ENCODE measurements at places on chromosomes 6 and 20.

DNA sequence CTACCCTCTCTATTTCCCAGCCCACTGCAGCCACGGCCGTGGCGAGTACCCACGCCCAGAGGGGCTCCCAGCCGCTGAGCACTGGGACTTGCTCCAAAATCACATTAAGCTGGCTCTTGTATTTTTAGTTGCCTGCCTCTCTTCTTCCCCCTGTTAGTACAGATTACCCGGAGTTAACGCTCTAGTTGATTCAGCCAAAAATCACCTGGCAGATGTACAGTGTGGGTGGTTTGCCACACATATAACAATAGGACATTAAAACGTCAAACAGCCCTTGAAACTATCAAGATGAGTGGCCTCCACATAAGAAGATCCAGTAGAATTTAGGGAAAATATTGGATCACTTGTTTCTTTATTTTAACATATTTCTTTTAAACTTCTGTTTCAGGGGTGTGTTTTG lies 268.8 kb upstream of the PRDM1 start:
- DNase-seq = no peak

DNA sequence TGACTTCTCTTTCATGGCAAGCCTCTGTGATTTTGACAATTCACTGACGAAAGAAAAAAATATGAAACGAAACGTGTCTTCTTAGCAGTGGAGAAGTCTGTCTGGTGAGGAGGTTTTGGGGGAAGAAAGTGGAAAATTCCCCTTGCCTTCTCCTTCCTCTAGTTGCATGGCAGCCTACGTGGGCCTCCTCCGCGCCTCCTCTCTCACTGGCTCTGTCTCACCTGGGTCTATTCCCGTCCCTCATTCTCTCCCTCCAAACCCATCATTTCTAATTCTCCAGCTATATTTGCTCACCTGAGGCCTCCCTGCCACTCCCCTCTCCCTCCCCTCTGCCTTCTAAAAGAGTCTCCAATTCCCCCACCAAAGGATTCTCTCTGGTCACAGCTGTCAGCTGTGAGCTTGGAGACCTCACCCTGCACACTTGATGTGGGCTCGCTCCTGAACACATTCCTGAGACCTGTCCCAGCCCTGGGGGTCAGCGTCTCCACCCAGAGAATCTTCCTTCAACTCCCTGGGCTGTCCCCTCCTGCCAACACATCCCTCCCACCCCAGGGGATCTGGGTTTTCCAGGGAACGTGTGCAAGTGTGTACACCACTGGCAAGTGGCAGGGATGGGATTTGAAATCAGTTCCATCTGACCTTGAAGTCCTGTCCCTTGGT lies 159.6 kb upstream of the PMEPA1 start:
- DNase-seq = no peak

DNA sequence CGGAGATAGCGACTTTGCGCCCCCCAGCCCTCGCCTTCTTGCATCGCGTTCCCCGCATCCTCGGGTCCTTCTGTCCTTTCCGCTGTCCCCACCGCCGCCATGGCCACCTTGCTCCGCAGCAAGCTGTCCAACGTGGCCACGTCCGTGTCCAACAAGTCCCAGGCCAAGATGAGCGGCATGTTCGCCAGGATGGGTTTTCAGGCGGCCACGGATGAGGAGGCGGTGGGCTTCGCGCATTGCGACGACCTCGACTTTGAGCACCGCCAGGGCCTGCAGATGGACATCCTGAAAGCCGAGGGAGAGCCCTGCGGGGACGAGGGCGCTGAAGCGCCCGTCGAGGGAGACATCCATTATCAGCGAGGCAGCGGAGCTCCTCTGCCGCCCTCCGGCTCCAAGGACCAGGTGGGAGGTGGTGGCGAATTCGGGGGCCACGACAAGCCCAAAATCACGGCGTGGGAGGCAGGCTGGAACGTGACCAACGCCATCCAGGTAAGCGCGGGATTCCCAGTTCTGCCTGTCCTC lies 401 bp downstream of the SLC32A1 start:
- no peak for DNase-seq

- DNase-seq = no peak
These were observed 559.8 kb downstream of the QKI start for GRCh38 chr6:163974322-163974721.

DNA sequence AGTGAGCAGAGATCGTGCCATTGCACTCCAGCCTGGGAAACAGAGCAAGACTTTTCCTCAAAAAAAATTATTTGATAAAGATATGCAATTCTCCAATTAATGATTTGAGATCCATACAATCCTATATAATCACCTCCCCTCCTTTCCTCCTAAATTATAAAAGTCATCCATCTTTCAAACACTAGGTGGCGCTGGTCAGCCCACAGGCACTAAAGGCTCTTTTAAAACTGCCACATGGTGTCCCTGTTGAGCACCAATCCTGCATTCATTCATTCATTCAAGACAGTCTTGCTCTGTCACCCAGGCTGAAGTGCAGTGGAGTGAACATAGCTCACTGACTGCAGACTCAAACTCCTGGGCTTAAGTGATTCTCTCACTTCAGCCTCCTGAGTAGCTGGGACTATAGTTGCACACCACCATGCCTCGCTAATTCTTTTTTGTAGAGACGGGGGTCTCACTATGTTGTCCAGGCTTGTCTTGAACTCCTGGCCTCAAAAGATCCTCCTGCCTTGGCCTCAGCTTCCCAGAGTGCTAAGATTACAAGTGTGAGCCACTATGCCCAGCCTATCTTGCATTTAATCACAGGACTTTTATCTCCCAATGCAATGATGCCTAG lies 58.7 kb upstream of the SLC2A12 start:
- no peak for DNase-seq

- no peak for DNase-seq
These were observed 239.9 kb downstream of the HIVEP2 start for GRCh38 chr6:142705054-142705453.

DNA sequence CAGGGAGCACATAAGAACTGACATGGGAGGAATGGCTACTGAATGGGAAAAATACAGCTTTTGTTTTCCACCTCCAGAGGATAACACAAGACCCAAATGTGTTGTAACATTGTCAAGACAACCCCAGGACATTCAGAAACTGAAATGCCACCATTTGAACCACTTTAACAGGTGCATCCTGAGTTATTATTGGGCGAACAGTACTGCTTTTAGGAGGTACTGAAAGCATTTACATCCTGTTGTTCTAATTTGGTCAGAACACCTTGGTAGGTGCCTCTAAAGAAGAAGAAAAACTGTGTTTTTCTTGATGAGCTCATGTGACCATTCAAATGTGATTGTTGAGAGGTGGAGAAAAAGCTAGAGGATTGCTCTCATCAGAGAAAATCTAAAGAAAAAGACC lies 6.4 kb upstream of the TXNDC5 start:
- DNase-seq = no peak

DNA sequence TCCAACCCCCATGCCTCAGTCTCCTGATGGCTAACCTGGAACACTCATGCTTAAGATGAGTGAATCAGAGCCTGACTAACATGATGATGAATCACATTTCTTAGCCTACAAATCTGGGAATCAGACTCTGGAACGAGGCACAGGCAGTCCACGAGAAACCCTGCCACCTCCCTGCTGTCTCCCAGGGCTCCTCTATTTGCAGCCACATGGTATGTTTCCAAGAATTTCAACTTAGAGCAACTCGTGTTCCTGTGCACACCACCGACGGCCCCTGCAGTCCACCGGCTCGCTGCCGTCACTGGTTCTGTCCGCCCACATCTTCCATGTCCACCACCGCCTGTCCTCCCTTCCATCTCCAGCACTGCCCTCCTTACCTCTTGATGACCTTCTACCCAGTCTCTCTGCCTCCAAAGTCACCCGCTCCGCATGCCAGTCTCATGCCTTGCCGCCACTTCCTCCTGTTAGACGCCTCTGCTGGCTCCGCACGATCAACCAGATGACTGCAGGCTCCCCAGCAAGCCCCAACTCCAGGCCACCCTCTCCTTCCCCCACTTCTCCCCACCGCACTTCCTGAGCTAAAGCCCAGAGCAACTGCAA lies 87.6 kb downstream of the AGPAT4 start:
- DNase-seq = no peak

DNA sequence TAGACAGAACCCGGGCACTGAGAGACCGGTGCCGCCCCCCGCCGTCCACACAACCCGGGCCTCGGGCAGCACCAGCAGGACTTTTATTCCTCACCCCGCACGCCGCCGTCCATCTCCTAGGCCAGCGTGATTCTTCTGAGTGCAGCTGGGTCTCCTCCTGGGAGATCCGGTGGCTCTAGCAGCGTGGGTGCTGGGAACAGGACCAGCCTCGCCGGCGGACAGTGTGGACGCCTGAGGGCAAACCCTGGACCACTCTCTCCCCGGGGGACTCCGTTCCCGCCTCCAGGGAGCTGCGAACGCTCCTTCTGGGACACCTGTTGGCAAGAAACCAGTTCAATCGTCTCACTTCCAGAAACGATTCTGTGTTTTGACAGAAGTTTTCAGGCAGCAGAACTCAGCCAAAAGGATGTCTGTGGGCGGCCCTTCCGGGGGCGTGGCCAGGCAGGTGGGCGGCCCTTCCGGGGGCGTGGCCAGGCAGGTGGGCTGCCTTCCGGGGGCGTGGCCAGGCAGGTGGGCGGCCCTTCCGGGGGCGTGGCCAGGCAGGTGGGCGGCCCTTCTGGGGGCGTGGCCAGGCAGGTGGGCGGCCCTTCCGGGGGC lies 130.7 kb downstream of the DLL1 start:
- peak; percentile 9 for DNase-seq

GRCh38 chr6:4303638-4304037 lies 168.3 kb upstream of the ECI2 start:
- no peak for DNase-seq

- DNase-seq = no peak
These were observed 193.1 kb upstream of the ARG1 start for GRCh38 chr6:131379948-131380347.

- DNase-seq = no peak
These were observed 16.7 kb downstream of the BTN2A1 start for GRCh38 chr6:26474439-26474881.

DNA sequence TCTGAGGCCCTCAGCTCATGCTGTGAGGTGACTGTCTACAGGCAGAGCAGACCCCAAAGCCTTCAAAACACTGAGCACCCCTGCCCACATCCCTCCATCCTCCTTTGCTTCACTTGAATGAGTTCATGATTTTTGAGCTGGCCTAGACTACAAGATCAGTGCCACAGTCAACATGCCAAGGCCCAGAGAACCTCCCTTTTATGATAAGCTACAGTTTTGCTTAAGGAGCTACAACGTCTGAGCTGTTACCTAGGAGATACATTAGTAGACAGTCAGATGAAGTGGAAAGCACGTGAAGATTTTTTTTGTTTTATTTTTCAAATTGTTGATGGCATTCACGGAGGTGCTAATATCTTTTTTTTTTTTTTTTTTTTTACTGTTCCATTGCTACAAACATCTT lies 139.0 kb downstream of the SOBP start:
- DNase-seq = no peak

DNA sequence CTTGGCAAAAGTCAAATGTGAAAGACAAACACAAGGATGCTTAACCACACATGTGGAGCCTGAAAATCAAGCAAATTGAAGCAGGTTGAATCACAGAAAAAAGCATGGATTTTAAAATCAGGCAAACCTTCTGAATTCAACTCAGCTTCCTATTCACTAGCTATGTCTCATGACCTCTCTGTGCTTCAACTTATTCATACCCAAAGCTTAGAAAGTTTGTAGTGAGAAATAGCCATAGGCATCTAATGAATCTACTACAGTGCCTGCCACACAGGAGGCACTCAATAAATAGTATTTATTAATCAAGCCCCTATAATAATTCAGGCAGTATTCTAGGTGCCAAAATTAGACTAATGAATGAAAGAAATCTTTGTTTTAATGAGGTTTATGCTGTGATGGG lies 112.2 kb upstream of the TNFAIP3 start:
- no peak for DNase-seq

DNA sequence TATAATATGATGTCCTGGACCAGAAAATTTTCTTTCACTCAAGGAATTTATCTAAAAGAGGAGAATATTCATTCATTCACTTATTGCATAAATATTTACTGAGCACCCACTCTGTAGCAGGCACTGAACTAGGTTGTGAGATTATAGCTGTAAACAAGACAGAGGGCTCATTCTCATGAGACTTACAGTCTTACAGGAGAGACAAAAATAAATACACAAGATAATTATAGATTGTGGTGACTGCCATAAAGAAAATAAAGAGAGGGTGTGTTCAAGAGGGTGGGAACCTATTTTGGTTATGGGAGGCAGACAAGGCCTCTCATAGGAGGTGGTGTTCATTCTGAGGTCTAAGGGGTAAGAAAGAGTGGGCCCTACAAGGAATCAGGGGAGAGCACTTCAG lies 109.9 kb upstream of the SUPT3H start:
- DNase-seq = no peak

GRCh38 chr20:9514461-9515213 lies at the start of gene LAMP5:
TSS of gene LAMP5 (plus strand) at chr20:9514590. CDS start at chr20:9514853, 263 bp downstream.
- DNase-seq = no peak

- DNase-seq = no peak
These were observed 60.4 kb downstream of the COL19A1 start for GRCh38 chr6:69926745-69927144.

GRCh38 chr20:60484316-60484715 lies 526.1 kb downstream of the CDH26 start:
- no peak for DNase-seq

- DNase-seq = no peak
These were observed 81.6 kb downstream of the FAM120B start for GRCh38 chr6:170388113-170388512.

- no peak for DNase-seq
These were observed 5.1 kb upstream of the FAM50B start for GRCh38 chr6:3844097-3844463.

- no peak for DNase-seq
These were observed 95.8 kb upstream of the GCM1 start for GRCh38 chr6:53244399-53244931.

- no peak for DNase-seq
These were observed 28.8 kb upstream of the TLDC2 start for GRCh38 chr20:36847009-36847709.

GRCh38 chr6:145863988-145864616 lies 49.5 kb upstream of the FBXO30 start:
- DNase-seq = no peak

- DNase-seq = no peak
These were observed 69.3 kb downstream of the IBTK start for GRCh38 chr6:82178077-82178758.

DNA sequence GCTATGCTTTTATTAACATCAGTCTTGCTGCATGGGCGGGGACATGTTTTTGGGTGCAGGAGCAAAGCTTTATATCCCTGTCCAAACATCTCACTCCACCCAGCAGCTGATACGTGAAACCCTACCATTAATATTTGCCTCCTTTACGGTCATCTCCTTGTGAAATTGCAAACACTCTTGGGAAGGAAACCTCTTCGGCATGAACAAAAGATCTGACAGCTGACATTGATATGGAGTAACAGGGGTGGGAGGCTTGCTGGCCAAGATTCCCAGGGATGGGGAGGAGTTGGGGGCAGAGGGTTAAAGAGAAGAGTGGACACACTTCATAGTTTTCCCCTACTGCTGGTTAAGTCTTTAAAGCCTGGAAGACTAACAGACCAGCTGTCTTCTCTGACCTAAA lies 22.2 kb upstream of the VEGFA start:
- no peak for DNase-seq

- peak; percentile 88 for DNase-seq
These were observed at the start of gene FAM8A1 for GRCh38 chr6:17599877-17600526. TSS of gene FAM8A1 (plus strand) at chr6:17600302. CDS start at chr6:17600410, 108 bp downstream.
